ENCODE measurements at places on chromosomes 6 and 20. TPM values are rescaled to one million over a fixed set of nuclear protein-coding genes. Genes with fewer than 3 reads are reported as not detected.

RNF182 gene
- 5.0 TPM for total RNA-seq

RAB44 gene
- 1.5 TPM for total RNA-seq

PGC gene
- total RNA-seq: 19.2 TPM

PFDN4 gene
- total RNA-seq: 51.8 TPM

NHLRC1 gene
- 0.97 TPM for total RNA-seq

FAM184A gene
- 18.7 TPM for total RNA-seq

Data from lung (tissue), 17 donors.